ENCODE measurements at places on chromosomes 7 and 10. TPM values are rescaled to one million over a fixed set of nuclear protein-coding genes. Genes with fewer than 3 reads are reported as not detected.

- peak; percentile 61 for DNase-seq
- no peak overlapping the region for H3K4me3 ChIP-seq
- H3K27me3 ChIP-seq, result peaks cover 54% of the 10 kb centered on the region
- peaks cover 11% of the 10 kb centered on the region for H3K4me1 ChIP-seq
- H3K27ac ChIP-seq, result no peak overlapping the region
Observed at GRCh38 chr10:46558392-46559185, 2.1 kb upstream of the GPRIN2 start.

DNA sequence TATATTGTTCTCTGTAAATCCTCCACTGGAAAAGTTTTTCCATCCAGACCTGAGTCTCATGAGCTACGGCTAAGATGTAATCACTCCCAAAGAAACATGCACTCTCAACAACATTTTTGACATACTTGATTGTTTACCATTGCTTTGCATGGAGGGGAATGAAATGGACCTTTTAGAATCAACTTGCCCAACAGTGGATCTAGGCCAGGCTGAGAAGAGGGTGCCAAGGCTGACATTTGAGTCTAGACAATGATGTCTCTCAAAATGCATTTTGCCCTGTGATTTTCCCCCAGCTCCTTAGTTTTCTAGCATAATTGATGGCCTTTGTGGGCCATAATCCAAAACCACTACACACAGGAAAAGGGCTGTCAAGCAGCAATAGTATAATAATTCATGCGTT, 297.9 kb upstream of the KLF6 start:
- no peak overlapping the region for H3K4me3 ChIP-seq
- H3K27me3 ChIP-seq, result no peaks in the 10 kb centered on the region
- H3K27ac ChIP-seq, result no peak overlapping the region
- DNase-seq, result no peak
- H3K4me1 ChIP-seq, result peaks cover 6% of the 10 kb centered on the region

DNA sequence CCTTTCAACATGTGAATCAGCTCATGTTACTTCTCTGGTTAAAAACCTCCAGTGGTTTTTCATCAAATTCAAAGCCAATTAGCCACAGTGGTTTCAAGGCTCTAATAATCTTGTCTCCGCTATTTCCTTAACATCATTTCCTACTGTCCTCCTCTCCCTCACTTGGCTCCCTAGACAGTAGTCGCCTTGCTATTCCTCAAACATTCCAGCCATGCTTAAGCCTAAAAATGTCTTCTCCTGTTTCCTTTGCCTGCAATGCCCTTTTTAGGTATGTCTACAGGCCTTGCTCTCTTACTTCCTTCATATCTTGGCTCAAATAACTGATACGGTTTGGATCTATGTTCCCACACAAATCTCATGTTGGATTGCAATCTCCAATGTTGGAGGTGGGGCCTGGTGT, 779.4 kb upstream of the LRRN3 start:
- H3K4me3 ChIP-seq, result no peak overlapping the region
- no peaks in the 10 kb centered on the region for H3K36me3 ChIP-seq
- H3K27ac ChIP-seq, result no peak overlapping the region
- no peaks in the 10 kb centered on the region for H3K27me3 ChIP-seq
- H3K4me1 ChIP-seq, result no peaks in the 10 kb centered on the region
- no peak for DNase-seq

The WIPF3 gene
- total RNA-seq, result 10.2 TPM

DNA sequence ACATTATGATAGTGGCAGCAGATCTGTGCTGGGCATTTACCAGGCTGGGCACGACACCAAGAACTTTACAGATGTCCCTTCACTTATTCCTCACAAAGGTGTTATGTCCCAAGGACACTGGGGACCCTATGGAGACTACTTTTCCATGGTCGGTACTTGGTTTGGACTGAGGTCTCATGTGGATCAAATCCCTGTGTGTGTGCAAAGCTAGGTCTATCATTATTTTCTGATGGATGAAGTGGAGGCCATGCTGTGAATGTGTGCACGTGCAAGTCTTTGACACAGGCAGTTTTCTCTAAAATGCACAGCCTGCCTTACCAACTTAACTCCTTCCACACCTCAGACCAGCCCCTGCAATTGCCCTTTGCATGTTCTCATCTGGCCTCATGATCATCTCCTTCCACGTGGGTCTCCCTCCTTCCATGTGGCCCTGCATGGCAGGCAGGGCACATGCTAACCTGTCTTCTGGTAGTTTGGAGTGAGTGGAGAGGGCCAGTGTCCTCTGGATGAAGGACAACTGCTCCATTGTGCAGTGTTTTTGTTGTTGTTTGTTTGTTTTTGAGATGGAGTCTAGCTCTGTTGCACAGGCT, 16.0 kb upstream of the ZNF273 start:
- peak; percentile 15 for DNase-seq
- H3K36me3 ChIP-seq, result no peaks in the 10 kb centered on the region
- H3K27me3 ChIP-seq, result peaks cover 71% of the 10 kb centered on the region
- H3K27ac ChIP-seq, result no peak overlapping the region

The TLX1 gene
- total RNA-seq, result not detected

The BLNK gene
- total RNA-seq, result not detected

- no peaks in the 10 kb centered on the region for H3K27me3 ChIP-seq
- no peaks in the 10 kb centered on the region for H3K36me3 ChIP-seq
- no peak overlapping the region for H3K27ac ChIP-seq
- H3K4me3 ChIP-seq, result no peak overlapping the region
Observed at GRCh38 chr10:60626037-60626436, 152.2 kb upstream of the CDK1 start.

DNA sequence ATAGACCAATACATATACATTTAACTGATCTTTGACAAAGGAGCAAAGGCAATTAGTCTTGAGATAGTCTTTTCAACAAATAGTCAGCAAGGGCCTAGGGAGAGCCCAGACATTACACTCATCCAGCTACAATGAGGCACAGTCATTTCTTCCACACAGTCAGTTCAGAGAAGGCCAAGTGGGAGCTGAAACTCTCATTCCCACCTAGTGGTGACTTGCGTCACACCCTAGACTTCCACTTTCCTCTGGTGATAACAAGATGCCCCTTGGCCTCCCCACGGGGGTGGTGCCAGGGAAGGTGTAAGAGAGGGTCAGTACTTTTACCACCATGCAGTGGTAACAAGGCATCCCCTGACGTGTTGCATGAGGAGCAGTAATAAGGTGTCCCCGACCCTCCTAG, 8.0 kb downstream of the FRMPD2 start:
- H3K27me3 ChIP-seq, result no peaks in the 10 kb centered on the region
- DNase-seq, result no peak
- H3K4me1 ChIP-seq, result no peaks in the 10 kb centered on the region
- H3K4me3 ChIP-seq, result no peak overlapping the region

GRCh38 chr7:132846086-132846485, 235.8 kb downstream of the CHCHD3 start:
- no peak overlapping the region for H3K27ac ChIP-seq
- H3K4me3 ChIP-seq, result no peak overlapping the region
- DNase-seq, result no peak
- no peaks in the 10 kb centered on the region for H3K27me3 ChIP-seq
- H3K4me1 ChIP-seq, result peaks cover 3% of the 10 kb centered on the region

- DNase-seq, result peak; percentile 95
- H3K4me1 ChIP-seq, result peaks cover 24% of the 10 kb centered on the region
- no peaks in the 10 kb centered on the region for H3K27me3 ChIP-seq
Observed at GRCh38 chr10:77846718-77847311, 79.7 kb downstream of the DLG5 start.

The CTAGE4 gene
- 8.7 TPM for total RNA-seq

DNA sequence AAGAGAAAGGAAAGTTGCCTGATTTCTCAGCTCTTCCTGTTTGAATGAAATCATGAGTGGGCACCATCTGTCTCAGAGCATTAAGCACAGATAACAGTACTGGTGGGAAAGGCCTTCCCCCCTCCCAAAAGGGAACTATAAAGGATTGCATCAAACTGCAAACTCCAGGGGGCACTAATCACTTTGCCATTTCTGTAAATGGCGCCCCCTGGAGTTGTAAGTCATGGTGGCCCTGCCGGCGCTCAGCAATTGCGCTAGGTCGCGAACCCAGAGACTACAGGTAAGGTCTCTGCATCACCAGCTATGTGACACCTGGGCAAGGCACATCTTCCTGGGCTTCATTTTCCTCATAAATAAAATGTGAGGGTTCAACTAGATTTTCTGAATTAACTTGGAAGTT, 11.1 kb downstream of the LRRC4 start:
- DNase-seq, result peak; percentile 89
- no peak overlapping the region for H3K4me3 ChIP-seq

- no peaks in the 10 kb centered on the region for H3K36me3 ChIP-seq
- no peaks in the 10 kb centered on the region for H3K4me1 ChIP-seq
- no peak for DNase-seq
- H3K27me3 ChIP-seq, result no peaks in the 10 kb centered on the region
- no peak overlapping the region for H3K4me3 ChIP-seq
Observed at GRCh38 chr7:134021836-134022235, 105.3 kb upstream of the LRGUK start.

The ELN gene
- 0.70 TPM for total RNA-seq

DNA sequence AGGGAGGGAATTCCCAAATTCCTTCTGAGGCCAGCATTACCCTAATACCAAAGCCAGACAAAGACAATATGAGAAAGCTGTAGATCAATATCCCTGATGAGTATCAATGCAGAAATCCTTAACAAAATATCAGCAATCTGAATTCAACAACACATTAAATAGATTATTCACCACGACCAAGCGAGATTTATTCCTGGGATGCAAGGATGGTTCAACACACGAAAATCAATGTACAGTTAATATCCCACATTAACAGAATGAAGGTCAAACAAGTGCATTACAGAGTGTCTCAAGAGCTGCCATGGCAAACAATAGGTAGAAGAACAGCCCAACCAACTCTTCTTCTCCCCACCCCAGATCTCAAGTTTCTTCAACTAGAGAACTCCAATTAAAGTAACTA, 6.1 kb downstream of the ECD start:
- no peak overlapping the region for H3K27ac ChIP-seq
- peak overlapping the region; percentile 14 for H3K4me3 ChIP-seq
- H3K36me3 ChIP-seq, result peaks cover 45% of the 10 kb centered on the region
- H3K27me3 ChIP-seq, result no peaks in the 10 kb centered on the region
- DNase-seq, result no peak

DNA sequence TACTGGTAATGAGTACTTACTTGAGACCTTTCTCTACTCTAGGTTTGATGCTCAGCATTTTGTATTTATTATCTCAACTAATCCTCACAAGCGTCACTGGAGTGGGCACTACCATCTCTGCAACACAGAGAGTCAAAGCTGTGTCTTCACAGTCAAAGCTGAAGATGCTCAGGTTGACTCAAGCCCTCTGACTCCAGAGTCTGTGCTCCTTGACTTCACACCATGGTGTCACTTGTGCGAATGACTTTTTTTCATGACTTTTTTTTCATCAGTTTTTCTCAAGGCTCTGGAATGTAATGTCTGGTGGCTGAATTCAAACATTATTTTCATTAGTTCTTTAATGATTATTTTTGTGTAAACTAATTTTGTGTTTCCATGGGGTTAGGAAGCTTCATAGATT, 30.4 kb upstream of the TARP start:
- DNase-seq, result no peak
- H3K4me3 ChIP-seq, result no peak overlapping the region
- no peak overlapping the region for H3K27ac ChIP-seq

DNA sequence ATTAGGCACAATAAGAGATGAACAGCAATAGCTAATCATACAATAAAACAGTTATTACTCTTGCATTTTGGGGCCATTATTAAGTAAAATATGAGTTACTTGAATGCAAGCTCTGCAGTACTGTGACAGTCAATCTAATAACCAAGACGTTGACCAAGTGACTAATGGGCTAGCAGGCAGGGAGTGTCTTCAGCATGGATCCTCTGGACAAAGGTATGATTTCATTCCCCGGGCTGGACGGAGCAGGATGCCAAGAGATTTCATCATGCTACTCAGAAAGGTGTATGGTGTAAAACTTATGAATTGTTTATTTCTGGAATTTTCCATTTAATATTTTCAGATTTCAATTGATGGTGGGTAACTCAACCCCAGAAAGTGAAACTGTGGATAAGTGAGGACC, 80.9 kb downstream of the SHH start:
- no peaks in the 10 kb centered on the region for H3K27me3 ChIP-seq
- H3K27ac ChIP-seq, result no peak overlapping the region

The GRM3 gene
- total RNA-seq, result 1.7 TPM

DNA sequence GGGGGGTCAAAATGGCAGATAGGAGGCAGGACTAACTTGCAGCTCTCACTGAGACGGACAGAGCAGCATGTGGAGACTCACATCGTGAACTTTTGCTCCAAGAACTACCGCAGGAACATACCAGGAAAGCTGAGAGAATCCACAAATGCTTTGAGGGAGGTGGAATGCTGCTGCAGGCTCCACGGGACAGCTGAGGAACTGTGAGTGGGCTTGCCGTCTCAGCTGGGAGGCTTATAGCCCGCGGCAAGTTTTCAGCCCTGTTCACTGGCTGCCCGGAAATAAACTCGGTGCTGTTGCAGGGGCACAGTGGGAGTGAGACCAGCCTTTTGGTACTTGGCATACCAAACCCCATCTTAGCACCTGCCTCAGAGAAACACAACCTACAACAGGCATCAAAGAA, 19.1 kb upstream of the WDR11 start:
- H3K27ac ChIP-seq, result no peak overlapping the region
- no peaks in the 10 kb centered on the region for H3K27me3 ChIP-seq
- no peak for DNase-seq

The TECPR1 gene
- total RNA-seq, result 19.4 TPM

DNA sequence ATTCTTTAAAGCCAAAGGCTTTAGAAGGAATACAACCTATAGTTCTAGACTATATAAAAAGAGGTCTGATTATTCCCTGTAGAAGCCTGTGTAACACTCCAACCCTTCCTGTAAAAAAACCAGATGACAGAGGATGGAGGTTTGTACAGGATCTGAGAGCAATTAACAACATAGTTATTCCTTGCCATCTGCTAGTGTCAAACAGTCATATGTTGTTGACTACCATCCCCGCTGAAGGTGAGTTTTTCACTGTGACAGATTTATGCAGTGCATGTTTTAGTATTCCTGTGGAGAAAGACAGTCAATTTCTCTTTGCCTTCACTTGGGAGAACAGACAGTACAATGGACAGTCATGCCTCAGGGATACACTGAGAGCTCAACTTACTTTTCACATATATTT, 19.0 kb upstream of the SLC26A4 start:
- no peaks in the 10 kb centered on the region for H3K36me3 ChIP-seq
- no peaks in the 10 kb centered on the region for H3K4me1 ChIP-seq
- no peak overlapping the region for H3K4me3 ChIP-seq
- H3K27ac ChIP-seq, result no peak overlapping the region

DNA sequence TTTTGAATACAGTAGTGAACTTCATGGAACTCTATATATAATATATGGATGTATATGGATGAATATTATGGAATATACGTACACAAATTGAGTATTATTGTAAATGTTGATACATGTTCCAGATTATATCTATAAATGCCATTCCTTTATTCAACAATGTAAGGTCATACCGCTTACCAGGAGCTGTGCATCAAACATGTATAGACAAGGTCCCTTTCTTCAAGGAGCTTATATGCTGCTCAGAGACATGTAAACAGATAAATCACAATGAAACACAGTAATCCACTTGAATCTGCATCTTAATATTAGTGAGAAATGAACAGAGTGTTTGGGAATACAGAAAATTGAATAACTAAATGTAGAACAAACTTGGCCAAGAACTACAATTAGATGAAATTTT, 898 bp upstream of the SEM1 start:
- no peaks in the 10 kb centered on the region for H3K4me1 ChIP-seq
- DNase-seq, result no peak
- peaks cover 22% of the 10 kb centered on the region for H3K36me3 ChIP-seq
- peak overlapping the region; percentile 87 for H3K4me3 ChIP-seq
- no peak overlapping the region for H3K27ac ChIP-seq
